BJ (cell line): ENCODE measurements at places on chromosomes 6 and 20.

GRCh38 chr6:20879526-20879925, 345.3 kb downstream of the CDKAL1 start:
- DNase-seq, result no peak

DNA sequence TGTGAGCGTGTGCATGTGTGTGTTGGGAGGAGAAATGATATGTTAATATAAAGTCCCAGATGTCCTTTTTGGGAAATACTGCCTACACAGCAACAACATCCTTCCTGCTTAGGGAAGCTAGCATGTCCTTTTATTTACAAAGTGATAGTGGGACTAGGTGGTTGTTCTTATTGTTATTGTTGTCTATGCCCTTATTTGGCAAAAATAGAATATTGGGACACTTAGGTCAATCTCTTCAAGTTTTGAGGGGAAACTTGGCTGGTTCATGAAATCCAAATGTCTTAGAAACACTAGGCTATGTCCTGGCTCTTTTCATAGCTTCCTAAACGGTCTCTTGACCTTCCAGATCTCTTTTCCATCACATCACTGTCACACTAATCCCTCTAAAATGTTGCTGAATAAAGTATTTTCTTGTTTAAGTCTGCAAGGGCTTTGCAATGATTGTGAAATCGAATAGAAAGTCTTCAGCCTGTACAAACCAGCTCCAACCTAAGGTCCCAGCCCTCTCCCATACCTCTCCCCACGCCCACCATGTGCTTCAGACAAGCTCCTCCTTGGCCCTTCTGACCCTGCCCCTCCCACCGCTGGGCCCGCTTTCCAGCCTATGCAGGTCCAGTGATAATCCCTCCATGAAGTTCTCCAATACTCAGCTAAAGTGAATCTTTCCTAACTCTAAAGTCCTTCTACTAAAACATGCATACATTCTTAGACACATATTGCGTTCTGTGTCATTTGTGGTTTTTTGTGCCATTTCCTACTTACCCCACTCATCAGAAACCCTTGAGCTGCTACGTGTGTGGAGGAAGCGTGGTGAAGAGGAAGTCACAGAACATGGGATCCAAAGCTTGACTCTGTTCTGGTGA, 205.1 kb downstream of the LY86 start:
- no peak for DNase-seq

DNA sequence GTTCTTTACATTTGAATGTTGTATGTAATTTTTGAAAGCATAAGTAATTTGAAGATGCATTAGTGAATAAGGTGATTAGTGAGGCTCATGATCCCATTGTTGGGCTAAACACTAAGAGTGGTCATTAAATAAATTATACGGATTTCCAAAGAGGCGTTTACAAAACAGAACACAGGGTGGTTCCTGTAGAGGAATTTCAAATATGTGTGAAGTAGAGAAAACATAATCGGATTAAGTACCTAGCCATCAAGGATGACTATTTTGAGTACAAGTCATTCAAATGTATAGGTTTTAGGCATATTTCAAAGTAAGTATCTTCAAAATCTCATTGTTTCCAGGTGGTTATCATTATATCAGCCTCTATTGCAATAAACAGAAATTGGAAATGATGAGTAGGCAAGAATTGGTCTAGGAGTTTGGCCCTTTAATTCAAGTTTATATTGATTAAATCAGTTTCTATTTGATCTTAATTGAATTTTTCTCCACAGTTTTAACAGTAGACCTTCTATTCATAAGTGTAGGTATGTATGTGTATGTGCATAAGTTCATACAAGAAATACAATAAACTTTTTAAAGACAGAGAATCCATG, 94.8 kb downstream of the MYLK4 start:
- no peak for DNase-seq

- DNase-seq, result no peak
Observed at GRCh38 chr6:10595731-10596664, 74.8 kb downstream of the GCNT2 start.

GRCh38 chr6:54860132-54860531, 13.6 kb downstream of the FAM83B start:
- no peak for DNase-seq

- DNase-seq, result no peak
Observed at GRCh38 chr20:10696650-10697049, 22.9 kb upstream of the JAG1 start.

DNA sequence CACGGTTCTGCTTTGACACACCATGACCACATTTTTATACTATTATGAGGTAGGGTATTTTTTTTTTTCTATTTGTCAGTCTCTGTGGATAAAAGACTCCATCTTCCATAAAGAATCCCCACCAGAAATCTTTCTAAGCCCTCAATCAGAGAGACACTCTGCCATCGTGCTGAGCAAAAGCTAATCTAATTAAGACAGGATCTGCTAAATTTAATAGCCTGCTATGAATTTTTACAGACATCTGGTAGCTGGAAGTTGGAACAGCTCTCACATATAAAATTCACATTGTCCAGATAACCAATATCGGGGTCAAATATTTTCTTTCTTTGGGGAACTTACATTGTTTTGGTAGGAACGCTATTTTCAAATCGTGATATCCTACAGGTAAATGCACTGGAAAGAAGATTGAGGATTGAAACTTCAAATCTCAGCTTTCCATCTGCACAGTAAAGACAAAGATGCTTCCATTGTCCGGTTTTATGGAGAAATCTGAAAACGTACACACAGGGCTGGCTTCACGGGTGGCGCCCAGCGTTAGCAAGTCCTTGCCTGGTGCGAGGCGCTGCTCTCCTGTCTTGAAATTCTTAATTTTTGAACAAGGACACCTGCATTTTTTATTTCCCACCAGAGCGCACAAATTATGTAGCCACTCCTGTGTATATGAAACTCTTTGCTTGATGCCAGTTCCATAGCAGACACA, 573.8 kb upstream of the NOX3 start:
- DNase-seq, result no peak

- no peak for DNase-seq
Observed at GRCh38 chr20:19741924-19742323, 16.1 kb upstream of the RIN2 start.

- DNase-seq, result peak; percentile 96
Observed at GRCh38 chr6:150930841-150931240, 65.3 kb downstream of the MTHFD1L start.

DNA sequence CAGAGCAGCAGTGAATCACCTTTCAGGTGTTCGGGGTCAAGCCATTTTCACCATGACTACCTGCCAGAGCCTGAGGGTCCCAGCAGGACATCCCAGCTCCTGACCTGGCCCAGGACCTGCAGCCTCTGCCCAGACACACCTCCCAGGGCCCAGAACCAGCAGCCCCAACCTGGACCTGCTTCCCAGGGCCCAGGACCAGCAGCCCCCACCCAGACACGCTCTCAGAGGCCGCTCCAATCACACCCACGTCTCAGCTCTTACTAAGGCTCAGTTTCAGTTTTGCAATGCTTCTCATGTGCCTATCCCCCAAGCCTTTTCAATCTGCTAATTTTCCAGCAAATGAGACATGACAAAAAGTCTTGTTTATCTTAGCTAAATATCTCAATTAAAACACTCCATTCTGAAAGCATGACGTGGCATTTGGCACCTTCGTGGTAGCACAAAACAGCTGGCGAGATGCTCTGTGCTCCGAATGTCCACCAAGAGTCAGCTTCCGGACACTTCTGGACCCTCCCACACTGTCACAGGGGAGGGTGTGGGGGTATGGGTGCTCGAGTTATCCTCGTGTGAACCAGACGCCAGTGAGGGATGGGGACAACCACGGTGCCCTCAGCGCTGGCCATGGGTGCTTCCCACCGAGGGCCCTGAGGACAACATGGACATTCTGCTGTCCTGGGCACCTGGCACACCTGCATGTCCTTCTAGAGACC, 253.2 kb downstream of the DLL1 start:
- DNase-seq, result no peak

DNA sequence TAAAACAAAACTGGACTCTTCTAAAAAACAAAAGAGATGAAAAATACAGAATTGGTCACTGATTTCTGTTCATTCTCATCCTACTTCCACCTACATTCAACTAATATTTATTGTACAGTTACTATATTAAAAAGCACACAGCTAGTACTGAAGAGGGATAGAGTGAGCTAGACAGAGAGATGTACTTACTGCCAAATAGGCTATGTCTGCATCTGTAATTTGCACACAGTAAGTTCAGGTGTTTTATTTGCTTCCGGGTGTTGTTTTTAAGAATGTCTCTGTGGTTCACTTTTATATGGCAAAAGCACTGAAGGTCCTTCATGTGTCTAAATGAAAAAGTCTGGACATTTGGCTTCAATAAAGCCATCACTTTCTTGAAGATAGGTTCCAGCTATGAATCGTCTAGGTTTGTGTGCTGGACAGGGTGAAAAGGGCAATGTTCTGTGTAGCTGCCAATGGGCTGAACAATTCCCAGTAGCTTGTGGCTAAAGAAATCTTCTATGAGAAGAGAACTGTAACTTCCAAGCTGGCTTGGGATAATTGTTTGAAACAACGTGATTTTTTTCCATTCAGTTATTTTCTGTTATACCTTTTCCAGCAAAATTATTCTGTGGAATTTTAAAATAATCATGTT, 47.3 kb downstream of the EPB41L2 start:
- peak; percentile 28 for DNase-seq

- DNase-seq, result no peak
Observed at GRCh38 chr6:143034689-143035334, 25.9 kb upstream of the AIG1 start.

DNA sequence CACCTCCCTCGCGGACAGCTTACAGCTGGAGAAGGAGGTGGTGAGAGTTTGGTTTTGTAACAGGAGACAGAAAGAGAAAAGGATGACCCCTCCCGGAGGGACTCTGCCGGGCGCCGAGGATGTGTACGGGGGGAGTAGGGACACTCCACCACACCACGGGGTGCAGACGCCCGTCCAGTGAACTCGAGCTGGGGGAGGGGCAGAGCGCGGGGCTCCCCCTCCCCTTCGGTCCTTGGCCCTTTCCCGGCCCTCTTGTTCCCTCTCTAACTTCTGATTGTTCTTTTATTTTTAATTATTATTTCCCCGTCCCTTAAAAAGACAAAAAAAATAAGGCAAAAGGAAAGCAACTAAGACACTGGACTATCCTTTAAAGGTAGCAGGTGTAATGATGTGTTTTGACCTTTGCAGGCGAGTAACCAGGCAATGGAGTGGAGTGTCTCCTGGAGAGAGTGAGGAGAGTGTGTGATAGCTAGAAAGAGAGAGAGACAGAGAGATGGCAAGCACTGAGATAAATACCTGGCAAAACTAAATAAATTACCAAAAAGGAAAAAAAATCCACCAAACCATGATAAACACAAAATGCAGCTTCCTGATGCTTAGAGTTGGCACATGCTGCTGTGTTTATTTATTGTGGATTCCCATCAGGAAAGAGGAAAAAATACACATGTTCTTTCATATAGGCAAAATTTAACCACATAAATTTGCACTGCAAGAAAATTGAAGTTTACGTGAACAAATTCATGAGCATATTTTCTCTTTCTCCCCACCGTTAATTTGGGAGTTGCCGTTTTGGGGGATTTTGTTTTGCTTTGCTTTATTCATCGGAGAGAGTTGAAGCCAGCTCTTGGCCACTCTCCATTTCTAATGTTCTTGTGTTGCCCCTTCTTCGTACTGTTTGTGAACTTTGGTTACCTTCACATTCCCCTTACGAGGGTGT, 1.9 kb downstream of the POU3F2 start:
- no peak for DNase-seq

- peak; percentile 82 for DNase-seq
Observed at GRCh38 chr6:163814494-163815364, 400.2 kb downstream of the QKI start.

DNA sequence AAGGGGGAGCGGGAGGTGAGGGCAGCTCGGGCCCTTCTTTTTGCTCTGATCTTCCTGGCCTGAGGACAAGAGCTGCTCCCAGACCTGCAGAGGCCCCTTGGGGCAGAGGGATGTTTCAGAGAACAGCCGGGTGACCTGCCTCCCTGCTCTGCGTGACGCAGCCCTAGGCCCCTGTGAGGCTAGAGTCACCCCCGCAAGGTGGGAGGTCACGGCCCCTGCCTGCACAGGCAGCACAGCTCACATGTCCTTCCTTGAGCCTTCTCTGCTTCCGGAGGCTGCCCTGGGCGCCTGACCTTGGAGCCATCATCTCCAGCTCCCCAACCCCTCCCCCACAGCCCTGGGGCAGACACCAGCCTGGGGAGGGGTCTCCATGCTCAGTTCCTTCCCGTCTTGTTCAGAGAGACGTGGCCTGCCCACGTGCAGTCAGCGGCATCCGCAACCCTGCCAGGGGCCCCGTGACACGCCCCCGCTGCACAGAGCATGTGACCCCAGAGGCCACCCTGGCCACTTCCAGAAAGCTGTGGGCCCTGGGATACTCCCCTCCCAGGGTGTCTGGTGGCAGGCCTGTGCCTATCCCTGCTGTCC, at the start of gene BIRC7:
Gene BIRC7, plus strand, starts transcription at position 507 of the 585 bp plus-strand sequence. CDS start 192 bp downstream, outside the sequence.
- DNase-seq, result no peak

DNA sequence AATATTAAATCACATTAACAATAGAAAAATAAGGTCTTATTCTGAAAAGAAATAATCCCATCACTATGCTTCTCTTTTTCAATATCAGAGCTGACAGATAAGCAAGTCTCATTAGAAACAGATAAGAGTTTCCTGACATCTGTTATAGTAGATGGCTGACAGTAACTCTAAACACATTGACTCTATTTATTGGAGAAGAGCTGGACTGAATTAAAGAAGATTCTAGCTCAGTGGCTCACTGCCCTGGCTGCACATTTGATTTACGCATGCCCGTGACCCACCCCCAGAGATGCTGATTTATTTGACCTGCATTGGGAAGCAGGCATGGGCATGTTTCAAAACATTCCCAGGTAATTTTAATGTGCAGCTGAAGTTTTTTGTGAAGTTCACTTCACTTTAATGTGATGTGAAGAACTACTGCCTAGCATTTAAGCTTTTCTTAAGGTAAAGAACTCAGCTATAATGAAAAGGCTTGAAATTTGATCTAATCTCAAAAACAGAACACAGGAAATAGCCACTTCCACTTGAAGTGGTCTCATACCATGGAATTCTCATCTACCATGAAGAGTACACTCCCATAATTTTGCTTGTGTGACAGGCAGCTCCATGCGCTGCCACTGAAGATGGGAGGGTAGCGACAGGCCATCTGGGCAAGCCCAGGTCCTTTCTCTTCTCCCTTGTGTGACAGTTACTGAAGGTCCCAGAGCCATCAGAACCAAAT, 162.3 kb downstream of the TPBG start:
- DNase-seq, result no peak

- no peak for DNase-seq
Observed at GRCh38 chr20:4181956-4182945, 166.9 kb upstream of the RNF24 start.

DNA sequence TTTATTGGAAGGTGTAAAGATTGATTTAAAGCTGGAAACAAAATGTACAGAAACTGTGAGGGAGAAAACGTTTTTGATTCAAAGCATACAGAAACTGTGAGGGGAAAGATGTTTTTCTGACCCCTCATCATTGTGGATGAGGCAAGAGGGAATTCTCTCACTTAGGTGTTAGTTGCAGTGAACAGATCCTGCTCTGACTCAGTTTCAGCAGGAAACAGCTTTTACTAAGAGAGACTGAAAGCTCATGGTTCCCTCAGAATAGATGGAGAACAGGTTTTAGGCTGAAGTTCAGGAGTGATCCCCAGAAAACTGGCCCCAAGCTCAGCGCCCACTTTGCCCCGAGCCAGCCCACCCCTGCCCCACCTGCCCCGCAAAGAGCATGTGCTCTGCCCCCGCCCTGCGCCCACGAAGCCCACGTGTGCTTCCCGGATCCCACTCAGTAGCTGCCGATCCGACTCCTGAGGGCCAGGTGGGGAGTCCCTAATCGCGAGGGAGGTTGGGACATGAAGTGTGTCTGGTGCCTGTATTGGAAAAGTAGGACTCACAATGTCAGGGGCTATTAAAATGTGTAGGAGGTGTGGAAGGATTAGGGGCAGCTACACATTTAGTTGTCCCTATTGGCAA, 41.2 kb downstream of the DUSP22 start:
- DNase-seq, result no peak
